Kidney glomerular epithelial cell (primary cell): ENCODE measurements at places on chromosomes 2 and 18.

- DNase-seq = no peak
These were observed 103.8 kb upstream of the COPS8 start for GRCh38 chr2:236981701-236982485.

- DNase-seq = no peak
These were observed 54.6 kb downstream of the CPO start for GRCh38 chr2:206993964-206994363.

DNA sequence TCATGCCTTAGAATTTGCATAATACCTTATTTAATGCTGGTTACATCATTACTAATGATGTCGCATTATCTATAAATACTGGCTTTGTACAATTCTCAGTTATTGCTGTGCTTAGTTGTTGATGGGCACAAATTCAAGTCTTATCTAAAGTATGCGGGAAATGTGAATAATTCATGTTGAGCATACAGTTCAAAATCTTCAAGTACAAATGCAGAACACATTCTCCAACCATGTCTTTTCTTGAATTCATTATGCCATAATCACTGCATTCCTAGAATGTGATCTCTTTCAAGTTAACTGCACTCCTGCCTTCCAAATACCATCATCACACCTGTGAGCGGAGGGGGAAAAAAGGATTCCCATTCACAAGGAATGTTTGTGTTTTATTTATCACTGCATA lies 337.0 kb downstream of the MBD2 start:
- DNase-seq = no peak

DNA sequence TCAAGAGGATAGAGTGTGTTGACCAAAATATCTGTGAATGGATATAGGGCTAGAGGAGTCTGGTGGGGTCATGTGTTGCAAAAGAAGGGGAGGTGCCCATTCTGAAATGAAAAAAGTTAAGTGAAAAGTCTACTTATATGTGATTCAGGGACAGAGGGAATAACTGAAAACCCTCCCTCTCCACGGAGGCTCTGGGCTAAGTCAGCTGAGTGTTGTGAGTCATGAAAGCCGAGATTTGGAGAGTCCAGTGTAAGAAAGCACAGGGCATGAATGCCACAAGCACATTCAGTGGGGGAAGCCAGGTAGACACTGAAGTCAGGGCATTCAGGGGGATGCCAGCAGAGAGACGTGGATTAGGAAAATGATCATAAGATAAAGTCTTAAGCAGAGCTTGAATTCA lies 871.9 kb downstream of the TSN start:
- DNase-seq = no peak

GRCh38 chr2:54906716-54907115 lies 143.5 kb downstream of the RTN4 start:
- DNase-seq = no peak

DNA sequence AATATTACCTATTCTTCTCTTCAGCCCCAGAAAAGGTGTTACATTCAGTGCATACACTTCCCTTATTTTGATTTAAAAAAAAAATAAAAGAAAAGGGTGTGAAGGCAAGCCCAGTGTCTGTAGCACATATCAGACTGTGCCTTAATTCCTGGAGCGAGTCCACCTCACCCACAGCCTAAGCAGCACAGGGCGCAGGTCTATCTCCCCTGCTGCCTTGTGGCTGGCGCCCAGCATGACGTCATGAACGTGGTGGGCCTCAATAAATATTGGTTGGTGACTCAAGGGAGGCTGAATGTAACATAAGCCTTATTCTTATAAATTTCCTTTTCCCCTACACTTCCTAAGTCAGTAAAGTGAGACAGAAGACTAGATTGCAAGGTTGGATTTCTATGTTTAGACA lies 26.4 kb downstream of the ST3GAL5 start:
- DNase-seq = no peak

- DNase-seq = no peak
These were observed 284.6 kb upstream of the CCDC68 start for GRCh38 chr18:55243857-55244256.

GRCh38 chr2:178747767-178748166 lies 59.5 kb downstream of the TTN start:
- DNase-seq = no peak

GRCh38 chr2:46365913-46366667 lies 68.9 kb downstream of the EPAS1 start:
- peak; percentile 3 for DNase-seq

DNA sequence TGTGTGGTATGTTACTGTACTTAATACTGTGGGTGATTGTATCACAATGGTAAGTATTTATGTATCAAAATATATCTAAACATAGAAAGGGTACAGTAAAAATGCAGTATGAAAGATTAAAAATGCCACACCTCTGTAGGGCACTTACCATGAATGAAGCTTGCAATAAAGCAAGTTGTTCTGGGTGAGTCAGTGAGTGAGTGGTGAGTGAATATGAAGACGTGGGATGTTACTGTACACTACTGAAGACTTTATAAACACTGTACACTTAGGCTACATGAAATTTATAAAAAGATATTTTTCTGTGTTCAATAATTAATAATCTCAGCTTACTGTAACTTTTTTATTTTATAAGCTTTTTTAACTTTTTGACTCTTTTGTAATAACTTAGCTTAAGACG lies 1162.4 kb upstream of the NRXN1 start:
- DNase-seq = no peak

GRCh38 chr2:235510318-235510717 lies 16.5 kb downstream of the AGAP1 start:
- no peak for DNase-seq

DNA sequence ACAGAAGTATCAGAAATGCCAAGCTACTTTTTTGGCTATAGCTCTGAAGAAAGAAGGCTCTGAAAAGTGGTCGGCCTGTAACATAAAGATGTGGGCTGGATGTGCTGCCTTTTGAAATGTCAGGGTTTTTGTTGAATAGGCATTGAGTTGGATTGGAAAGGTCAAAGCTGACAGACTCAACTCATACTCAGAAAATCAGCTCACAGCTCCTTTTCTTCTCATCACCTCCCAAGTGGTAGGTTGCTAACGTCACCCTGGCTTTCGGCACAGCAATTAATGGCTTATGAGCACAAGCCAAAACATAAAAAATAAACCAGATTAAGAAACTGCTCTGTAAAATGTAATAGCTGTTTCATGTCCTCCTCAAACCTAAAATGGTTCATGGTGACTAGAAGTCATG lies 68.3 kb downstream of the KCNF1 start:
- no peak for DNase-seq

- peak; percentile 36 for DNase-seq
These were observed 63.0 kb upstream of the STPG4 start for GRCh38 chr2:47218066-47218581.

GRCh38 chr18:9722691-9723090 lies 14.6 kb downstream of the RAB31 start:
- DNase-seq = no peak
